ENCODE measurements at places on chromosomes 12 and 14.

DNA sequence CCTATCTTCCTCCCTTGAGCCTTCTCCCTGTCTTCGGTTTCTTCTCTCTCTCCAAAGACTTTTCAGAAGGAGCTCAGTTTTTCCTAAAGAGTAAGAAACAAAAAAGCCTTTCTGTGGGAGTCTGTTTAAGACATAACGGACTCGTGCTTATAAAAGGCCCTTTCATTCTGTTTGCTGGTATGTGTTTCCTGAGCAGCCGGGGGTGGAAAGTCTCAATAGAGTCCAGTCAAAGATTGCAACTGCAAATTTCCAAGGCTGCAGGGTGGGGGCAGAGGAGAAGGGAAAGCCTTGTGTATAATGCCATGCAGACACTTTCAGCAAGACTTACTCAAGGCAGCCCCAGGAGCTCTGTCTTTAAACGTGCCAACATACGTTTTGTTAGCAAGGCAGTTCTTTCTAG, 62.2 kb downstream of the GNG2 start:
- DNase-seq, result no peak

DNA sequence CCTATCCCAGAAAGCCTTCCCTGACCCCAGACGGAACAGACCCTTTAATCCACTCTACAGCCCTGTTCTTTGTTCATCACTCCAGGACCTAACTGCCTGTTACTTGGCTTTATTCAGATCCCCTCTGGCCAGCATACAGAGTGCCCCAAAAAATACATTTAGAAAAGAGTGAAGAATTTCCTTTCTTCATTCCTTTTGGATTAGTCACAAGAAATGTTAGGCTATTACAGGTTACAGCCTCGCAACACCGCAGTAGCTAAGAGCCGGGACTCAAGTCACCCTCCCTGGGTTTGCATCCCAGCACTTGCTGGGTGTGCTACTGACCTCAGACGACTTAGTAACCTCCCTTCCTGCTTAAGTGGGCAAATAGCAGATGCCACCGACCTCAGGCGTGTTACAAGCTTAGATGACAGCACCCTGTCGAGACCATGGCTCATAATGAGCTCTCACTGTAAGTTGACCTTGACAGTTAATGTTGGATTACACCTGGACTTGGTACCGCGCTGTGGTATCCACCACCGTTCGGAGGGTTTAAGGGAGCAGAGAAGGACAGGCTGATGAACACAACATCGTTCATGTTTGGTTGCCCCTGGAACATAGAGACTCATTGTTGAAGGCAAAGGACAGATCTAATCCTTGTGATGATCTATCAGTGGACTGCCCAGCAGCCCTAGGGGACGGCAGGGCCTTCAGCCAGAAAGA, 12.9 kb downstream of the GLRX5 start:
- no peak for DNase-seq

DNA sequence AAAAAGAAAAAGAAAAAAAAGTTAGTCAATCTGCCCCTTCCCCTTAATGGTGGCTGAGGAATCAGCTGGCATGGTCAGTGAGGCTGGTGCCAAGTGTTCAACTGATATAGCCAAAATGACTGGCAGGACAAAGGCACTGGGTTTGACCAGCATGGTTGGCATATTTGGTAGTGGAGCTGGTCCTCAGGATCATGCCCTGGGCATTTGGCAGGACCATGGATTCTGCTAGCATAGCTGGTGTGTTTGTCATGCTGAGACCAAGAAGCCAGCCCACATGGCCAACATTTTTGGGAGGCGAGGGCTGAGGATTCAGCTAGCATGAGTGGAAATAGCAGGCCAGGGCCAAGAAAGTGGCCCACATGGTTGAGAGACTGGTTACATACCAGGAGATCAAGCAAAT, 136.5 kb downstream of the FBXL14 start:
- no peak for DNase-seq

GRCh38 chr12:70122804-70123203, 120.4 kb upstream of the CNOT2 start:
- DNase-seq, result no peak

Measured in naive B cell (primary cell).